ENCODE measurements at places on chromosomes 1 and 21.

- no peak for DNase-seq
Measured at GRCh38 chr1:171506525-171507304, 21.4 kb downstream of the PRRC2C start.

- no peak for DNase-seq
Measured at GRCh38 chr21:14073615-14074014, 137.1 kb downstream of the LIPI start.

GRCh38 chr1:244865028-244865371 is 657 bp upstream of the HNRNPU start:
- DNase-seq = no peak

DNA sequence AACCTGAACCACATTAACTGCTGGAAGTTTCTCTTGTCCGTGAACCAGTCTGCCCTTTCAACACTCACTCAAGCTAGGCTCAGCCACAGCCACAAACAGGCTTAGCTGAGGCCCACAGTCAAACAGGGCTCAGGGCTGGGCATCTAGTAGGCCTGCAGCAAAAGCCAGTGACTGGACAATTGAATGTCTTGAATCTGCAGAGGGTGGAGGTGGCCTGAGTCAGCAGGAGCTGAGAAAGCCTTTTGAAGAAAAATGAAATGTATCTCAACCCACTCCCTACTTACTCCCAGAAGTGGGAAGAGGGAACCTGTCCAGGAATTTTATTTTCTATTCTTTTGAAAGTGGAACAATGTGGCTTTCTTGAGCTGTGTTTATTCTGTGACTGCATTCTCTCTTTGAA is 95.4 kb downstream of the PTPRU start:
- DNase-seq = no peak

- no peak for DNase-seq
Measured at GRCh38 chr1:241918879-241919278, 38.7 kb upstream of the BECN2 start.

DNA sequence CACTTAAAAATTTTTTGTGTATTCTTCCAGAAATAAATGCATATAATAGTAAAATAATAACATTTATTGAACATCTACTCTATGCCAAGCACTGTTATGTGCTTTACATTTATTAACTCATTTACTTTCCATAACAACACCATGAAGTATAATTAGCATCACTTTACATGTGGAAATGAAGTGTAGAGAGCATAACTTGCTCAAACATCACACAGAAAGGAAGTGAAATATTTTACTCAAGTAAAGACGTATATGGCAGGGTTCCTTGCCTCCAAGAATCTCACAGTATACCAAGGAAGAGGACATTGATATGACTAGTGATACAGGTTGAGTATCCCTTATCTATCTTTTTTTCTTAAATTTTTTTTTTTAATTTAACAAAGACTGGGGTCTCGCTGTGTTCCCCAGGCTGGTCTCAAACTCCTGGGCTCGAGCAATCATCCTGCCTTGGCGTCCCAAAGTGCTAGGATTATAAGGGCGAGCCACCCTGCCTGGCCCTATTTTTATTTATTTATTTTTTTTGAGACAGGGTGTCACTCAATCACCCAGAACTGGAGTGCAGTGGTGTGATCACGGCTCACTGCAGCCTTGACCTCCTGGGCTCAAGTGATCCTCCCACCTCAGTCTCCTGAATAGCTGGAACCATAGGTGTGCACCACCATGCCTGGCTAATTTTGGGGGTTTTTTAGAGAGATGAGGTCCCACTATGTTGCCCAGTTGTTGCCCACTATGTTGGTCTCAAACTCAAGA is 7.7 kb upstream of the CLIC4 start:
- DNase-seq = no peak

GRCh38 chr1:221801251-221801661 is 59.4 kb upstream of the DUSP10 start:
- no peak for DNase-seq

DNA sequence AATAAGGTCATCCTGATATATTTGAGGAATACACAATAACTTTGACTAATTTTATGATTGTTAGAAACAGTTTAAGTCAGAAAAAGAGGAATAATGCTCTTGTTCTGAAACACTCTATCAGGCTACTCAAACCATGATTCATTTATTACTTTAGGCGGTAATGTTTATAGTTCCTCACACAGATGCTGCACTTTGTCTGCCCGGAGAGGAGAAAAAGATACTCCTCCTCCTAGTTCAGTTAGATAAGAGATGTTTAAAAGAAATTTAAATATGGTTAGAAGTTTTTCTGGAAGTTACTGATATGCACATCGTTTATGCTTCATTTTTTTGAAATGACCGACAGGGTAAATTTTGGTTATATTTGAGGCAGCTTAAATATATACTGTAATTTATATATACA is 103.0 kb downstream of the ZMYM4 start:
- no peak for DNase-seq

GRCh38 chr1:12472798-12473551 is 145.0 kb downstream of the DHRS3 start:
- DNase-seq = no peak

DNA sequence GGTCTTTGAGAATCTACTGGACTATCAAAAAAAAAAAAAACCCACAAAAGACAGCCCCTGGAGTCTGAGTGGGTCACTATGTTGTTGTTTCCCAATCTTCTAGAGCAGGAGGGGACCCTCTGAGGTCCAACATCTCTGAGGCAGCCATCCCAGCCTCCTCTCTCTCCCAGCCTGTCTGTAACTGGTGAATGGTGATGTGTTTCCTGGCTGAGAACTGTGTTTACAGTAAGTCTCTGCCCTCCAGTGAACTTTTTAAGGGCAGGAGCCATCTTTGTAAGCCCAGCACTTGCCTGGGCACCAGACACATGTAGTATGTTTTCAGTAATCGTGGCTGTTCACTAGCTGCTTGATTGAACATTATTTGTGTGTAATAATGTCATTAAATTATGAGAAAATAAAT is 85.7 kb downstream of the SPATA46 start:
- no peak for DNase-seq

- DNase-seq = no peak
Measured at GRCh38 chr21:28762357-28762735, 230.3 kb downstream of the LTN1 start.

- DNase-seq = no peak
Measured at GRCh38 chr1:4518621-4519020, 135.8 kb upstream of the AJAP1 start.

GRCh38 chr1:5456090-5456811 is 536.0 kb downstream of the NPHP4 start:
- DNase-seq = no peak

DNA sequence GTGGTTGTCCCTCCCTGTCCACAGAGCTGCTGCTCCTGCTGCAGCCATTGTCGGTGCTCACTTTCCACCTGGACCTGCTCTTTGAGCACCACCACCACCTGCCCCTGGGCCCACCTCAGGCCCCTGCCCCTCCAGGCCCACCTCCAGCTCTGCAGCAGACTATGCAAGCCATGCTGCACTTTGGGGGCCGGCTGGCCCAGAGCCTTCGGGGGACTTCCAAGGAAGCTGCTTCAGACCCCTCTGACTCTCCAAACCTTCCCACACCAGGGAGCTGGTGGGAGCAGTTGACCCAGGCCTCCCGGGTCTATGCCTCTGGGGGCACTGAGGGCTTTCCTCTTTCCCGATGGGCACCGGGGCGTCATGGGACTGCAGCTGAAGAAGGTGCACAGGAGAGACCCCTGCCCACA is 5.9 kb downstream of the RUSC1 start:
- DNase-seq = no peak

DNA sequence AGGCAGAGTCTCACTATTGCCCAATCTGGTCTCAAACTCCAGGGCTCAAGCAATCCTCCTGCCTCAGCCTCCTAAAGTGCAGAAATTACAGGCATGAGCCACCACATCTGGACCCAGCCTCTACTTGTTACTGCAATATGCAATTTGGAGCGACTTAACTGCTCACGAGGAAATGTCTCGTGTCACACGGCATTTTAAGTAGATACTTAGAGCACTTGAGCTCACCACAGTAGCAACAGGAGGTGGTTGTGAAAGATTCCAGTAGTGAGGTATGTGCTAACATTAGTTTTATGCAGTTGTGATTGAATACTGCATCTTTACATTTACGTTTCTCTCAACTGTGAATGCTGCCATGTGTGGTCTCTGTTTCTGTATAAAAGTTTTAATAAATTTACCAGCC is 5.8 kb upstream of the NDUFV3 start:
- no peak for DNase-seq

DNA sequence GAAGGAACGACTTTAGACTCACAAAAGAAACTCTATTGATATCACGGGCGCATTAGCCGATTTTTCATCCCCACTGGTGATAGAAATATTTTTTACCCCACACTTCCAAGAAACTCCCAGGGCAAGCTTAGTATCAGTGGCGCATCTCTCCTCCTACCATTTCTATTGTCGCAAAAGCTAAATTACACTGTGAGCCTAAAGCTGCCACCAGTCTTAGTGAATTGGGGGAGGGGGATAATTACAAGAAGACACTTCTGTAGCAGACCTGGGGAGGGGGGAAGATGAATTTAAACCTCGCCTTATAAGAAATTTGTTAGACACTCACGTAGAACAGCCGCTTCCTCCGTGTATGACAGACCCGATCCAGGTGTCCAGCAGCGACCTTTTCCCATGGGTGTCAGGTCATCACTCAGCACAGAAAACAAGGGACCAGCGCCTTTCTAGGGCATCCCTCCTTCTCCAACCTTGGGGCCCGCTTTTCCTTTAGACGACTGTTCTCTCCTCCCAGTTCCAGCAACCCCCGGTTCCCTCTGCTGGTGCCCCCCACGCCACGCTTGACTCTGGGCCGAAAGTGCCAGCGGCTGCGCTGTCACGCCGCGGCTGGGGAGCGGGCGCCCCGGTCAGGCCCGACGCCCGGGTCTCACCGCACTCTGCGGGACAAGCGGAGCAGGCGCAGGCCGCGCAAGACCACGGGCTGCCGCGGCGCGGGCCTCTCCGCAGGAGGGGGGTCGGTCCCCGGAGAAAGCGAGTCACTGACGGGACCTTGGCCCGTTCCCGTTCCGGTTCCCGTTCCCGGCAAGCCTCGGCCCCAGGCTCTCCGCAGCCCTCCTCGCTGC is 821 bp downstream of the PHC2 start:
- no peak for DNase-seq

DNA sequence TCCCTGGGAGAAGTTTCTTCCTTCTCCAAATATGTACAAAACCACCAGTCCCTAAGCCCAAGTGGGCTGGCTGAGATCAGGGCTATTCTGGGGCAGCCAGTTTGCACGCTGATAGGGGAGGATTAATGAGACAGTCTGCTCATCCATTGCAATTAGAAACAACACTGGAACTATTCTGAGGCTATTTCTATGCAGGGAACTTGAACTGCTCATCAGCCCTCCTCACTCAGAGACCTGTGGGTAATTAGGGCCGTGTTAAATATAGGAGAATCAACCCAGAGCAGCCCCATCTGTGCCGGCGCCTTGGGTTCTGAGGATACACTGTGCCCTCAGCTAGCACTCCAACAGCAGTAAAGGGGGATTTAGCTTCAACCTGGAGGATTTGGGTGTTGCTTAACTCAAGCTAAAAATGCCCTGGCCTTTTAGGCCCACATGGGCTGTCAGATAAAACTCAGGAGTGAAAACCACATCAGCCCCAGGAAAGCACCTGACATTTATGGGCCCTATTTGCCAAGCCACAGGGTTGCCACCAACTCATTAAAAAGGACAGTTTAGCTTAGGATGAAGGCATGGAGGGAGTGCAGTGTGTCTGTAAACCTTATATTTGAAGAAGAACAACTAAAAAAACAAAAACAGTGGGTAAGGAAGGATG is 53.9 kb downstream of the DUSP10 start:
- no peak for DNase-seq

GRCh38 chr1:38031513-38031866 is 15.1 kb downstream of the POU3F1 start:
- DNase-seq = no peak

- DNase-seq = no peak
Measured at GRCh38 chr1:154404511-154404931, 622 bp upstream of the IL6R start.

GRCh38 chr1:96538883-96539282 is 182.7 kb upstream of the PTBP2 start:
- no peak for DNase-seq

- no peak for DNase-seq
Measured at GRCh38 chr1:18341291-18342069, 139.2 kb upstream of the KLHDC7A start.

- no peak for DNase-seq
Measured at GRCh38 chr1:2574350-2574749, 12.2 kb upstream of the PRXL2B start.

GRCh38 chr1:76219366-76219818 is 144.8 kb downstream of the ST6GALNAC3 start:
- DNase-seq = no peak

DNA sequence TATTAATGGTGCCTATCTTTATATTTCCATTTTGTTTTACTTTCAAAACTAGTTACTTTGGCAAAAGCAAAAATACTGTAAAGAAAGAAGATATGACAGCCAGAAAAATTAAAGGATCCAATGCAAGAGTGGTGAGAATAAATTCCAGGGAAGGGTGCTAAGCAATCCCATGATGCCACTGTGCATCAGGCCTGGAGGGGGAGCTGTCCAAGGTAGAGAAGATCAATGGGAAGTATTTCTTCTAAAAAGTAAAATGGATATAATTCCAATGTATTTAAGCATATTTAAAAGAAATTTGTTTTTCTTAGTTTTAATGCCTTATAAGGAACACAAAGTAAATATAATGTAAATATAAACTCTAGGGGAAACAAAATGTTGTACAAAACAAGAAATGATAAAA is 1382.2 kb upstream of the B3GALT2 start:
- no peak for DNase-seq

- DNase-seq = no peak
Measured at GRCh38 chr1:91569411-91570119, 68.9 kb downstream of the CDC7 start.

GRCh38 chr1:235009561-235010306 is 118.9 kb downstream of the TOMM20 start:
- DNase-seq = no peak

DNA sequence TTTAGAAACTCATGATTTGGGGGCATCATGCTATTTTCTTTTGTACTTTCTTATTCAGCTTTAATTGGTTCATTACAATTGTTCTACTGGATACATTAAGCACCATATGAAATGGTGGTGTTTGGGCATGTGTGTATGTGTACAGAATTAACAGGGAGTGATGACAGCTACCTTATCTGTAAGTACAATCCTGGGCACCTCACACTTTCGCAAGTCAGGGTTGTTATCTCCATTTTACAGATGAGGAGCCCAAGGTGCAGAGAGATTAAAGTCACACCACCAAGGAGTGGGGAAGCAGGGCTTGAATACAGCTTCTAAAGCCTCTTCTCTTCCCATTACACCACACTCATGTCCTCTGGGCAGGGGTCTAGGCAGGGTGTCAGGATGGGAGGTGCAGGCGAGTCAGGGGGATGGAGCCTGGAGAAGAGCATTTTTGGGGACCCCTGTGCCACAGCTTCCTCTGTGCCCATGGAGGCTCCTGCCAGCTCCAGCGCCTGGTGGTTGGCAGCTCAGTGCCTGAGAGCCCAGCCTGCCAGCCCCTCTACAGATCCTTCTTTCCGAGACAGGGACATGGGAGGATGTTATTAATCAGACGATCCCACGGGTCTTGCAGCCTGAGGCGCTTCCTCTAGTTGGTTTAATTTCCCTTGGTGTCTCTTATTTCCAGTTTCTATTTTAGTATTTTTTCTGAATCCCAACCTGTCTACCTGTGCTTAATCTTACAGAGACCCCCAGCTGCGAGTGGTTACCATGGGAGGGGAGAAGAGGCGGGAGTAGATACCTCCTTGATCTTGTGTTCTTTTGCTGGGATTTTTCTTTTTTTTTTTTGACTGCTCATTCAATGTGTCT is 126.2 kb upstream of the CD34 start:
- no peak for DNase-seq
